H7 (cell line): ENCODE measurements at places on chromosomes 7 and 10.

DNA sequence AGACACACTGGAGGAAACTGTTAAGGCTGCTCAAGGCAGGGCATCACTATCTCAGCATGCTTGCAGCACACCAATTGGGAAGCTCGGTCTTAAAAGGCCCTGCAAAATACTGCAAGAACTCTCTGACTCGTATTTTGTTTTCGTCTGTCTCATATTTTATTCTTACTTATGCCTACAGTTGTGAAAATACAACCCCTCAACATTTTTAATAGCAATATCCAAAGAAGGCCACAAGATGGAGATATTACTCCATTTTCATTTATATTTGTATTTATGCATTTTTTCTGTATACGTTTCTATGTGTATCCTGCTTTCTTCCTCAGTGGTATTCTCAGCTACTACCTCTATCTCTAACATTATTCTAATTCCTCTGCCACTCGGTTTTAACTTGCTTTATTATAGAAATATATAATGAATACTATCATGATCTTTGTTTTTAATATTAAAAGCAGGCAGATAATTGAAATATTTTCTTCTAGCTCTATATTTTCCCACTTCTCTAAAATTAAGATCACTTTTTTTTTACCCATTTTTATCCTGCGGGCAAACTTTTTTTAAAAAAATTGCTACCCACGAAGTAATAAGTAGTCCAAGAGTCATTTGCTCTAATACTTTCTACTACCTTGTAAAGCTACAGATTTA is 10.0 kb downstream of the DNAJC1 start:
- DNase-seq, result no peak

GRCh38 chr10:73247509-73248258 is 629 bp upstream of the DNAJC9 start:
- no peak for DNase-seq

GRCh38 chr10:105063796-105064195 is 422.7 kb downstream of the SORCS3 start:
- peak; percentile 27 for DNase-seq

GRCh38 chr7:133021196-133021595 is 60.7 kb downstream of the CHCHD3 start:
- no peak for DNase-seq

GRCh38 chr7:121797657-121798452 is 75.1 kb upstream of the PTPRZ1 start:
- peak; percentile 3 for DNase-seq

GRCh38 chr7:151087245-151088018 is 1.2 kb downstream of the AGAP3 start:
- peak; percentile 83 for DNase-seq

DNA sequence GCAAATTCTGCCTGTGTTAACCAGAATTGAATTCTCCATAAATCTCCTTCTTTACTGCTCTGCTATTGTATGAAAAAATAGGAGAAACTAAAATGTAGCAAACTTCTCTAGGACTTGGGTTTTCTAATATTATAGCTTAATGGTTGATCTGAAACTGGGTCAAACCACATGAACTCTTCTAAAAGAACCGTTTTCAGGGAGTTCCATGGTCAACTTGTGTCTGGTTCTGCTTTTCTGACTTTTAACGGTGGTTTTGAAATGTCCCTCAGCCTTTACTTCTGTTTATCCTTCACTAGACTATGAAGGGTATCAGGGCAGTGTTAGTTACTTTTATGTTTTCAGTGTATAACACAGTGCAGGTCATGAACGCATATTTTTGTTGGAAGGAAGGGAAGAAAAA is 242.2 kb downstream of the TSPAN12 start:
- DNase-seq, result no peak

DNA sequence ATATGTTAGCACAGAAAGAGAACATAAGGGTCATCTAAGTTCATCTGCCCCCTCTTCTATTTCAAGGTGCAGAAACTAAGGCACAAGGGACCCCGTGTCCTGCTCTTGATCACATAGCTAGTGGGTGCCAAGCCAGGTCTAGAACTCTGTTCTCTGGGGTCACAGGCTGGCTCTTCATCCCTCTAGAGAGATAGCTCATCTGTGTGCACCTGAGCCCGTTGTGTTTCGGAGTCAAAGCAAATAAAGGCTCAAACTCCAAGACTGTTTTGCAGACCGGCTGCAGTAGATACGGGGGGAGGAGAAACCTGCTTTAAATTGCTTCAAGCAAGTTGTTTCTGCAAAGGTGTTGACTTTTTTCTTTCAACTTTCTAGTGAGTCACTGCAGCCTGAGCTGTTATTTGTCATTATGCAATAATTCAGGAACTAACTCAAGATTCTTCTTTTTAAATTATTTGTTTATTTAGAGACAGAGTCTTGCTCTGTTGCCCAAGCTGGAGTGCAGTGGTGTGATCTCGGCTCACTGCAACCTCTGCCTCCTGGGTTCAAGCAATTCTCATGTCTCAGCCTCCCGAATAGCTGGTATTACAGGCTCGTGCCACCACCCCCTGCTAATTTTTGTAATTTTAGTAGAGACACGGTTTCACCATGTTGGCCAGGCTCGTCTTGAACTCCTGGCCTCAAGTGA is 6.5 kb downstream of the BLVRA start:
- DNase-seq, result no peak

GRCh38 chr7:101386558-101387231 is 24.0 kb downstream of the COL26A1 start:
- DNase-seq, result peak; percentile 75

GRCh38 chr10:72000073-72001032 is 36.2 kb downstream of the CHST3 start:
- DNase-seq, result no peak

GRCh38 chr10:3961082-3961481 is 176.1 kb upstream of the KLF6 start:
- DNase-seq, result no peak
